Right lobe of liver (tissue), 6 donors: ENCODE measurements at places on chromosomes 1 and 21. TPM values are rescaled to one million over a fixed set of nuclear protein-coding genes. Genes with fewer than 3 reads are reported as not detected.

DNA sequence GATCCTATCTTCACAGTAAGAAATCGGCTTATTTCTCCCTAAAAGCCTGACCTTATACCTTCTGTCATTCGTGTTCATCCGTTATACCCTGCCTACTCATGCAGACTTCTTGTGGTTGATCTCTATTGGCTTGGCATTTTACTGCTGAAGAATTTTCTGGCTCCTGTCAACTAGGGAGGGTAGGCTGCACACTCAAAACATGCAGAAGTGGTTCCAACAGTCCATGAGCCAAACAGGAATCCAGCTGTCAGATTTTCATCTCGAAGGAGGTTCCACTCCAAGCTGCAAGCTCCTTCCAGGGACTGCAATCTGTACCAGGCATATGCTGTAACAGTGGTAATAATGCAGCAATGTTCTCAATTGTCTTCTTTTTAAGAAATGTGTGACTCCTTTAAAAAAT lies 10.1 kb downstream of the DNAJC11 start:
- H3K4me1 ChIP-seq: no peaks in the 10 kb centered on the region
- H3K27ac ChIP-seq: no peak overlapping the region
- H3K27me3 ChIP-seq: no peaks in the 10 kb centered on the region
- no peaks in the 10 kb centered on the region for H3K36me3 ChIP-seq
- DNase-seq: no peak

Gene SPRR2B
- total RNA-seq: not detected

Gene MAP1LC3C
- not detected for total RNA-seq

Gene TMCO4
- total RNA-seq: 7.1 TPM
